ENCODE measurements at places on chromosomes 3 and 15.

GRCh38 chr3:182787302-182788036 lies 5.8 kb upstream of the ATP11B start:
- DNase-seq = no peak

DNA sequence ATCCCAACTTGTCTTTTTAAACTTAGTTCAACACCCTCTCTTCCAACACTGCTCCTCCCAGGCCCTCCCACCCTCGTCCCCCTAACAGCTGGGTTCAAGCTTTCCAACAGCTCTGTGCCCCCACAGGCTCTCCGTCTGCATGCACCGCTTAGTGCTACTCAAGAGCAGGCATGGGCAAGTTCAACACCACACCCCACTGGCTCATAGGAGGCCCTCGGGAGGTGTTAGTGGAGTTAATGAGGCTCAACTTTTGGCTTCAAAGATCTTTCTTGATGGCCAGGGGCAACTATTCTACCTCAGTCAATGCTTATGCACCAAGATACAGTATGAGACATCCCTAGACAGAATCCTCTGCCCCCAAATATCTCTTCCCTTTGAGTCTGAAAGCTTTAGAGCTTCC lies 114.4 kb downstream of the ANP32A start:
- no peak for DNase-seq

- no peak for DNase-seq
These were observed 640.4 kb upstream of the ROBO1 start for GRCh38 chr3:80408030-80408721.

- DNase-seq = no peak
These were observed 58.4 kb downstream of the MESD start for GRCh38 chr15:80931191-80931590.

DNA sequence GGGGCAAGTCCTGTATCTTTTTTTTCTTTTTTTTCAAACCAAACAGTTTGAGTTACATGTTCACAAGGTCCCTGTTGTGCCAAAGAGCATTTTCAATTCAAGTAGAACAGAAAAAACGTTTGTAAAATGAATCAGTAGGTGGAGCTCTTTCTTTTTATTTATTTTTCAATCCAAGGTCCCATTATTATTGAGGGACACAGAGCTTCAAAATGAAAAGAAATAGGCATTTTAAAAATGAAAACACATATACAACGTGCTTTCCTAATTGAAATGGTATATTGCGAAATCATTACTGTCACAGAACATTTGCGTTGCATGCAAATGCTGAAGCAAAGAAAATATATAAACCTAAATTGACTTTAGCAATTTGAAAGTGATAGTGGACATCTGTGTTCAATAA lies 711.0 kb downstream of the MECOM start:
- DNase-seq = no peak

DNA sequence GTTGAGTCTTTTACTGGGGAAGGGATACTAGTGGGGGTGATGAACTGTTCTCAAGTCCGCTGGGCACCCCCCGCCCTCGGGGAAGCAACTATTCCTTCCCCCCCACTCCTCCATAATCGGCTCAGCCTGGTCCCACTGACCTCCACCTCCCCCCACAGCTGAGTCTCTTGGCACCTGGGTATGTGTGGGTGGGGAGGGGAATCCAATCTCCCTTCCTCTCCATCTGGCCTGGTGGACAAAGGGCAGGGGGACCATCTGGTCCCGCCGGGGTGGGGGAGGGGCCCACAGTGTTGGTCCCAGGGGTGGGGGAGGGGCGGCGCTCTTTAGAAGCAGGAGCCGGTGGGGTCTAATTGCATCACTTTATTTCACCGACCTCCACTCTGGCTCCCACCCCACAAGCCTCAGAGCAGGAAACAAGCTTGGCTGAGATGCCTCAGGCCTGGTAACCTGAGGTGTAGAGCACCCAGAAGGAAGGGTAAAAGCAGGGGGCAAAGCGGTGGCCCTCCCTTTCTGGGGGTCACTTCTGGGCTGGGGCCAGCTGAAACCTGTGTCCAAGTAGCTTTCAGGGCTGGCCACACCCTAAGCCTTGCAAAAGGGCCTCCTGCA lies 1.0 kb upstream of the PCBP4 start:
- no peak for DNase-seq

GRCh38 chr15:76333720-76334437 lies 2.7 kb upstream of the ISL2 start:
- DNase-seq = peak; percentile 79

GRCh38 chr15:55289746-55290527 lies at the start of gene RAB27A:
TSS of gene RAB27A (minus strand) at chr15:55289813. CDS start at chr15:55234934, 54,879 bp downstream.
- peak; percentile 69 for DNase-seq

- DNase-seq = no peak
These were observed 30.2 kb upstream of the LEKR1 start for GRCh38 chr3:156795890-156796481.

- DNase-seq = no peak
These were observed 223.6 kb upstream of the TLE3 start for GRCh38 chr15:70321172-70321819.

DNA sequence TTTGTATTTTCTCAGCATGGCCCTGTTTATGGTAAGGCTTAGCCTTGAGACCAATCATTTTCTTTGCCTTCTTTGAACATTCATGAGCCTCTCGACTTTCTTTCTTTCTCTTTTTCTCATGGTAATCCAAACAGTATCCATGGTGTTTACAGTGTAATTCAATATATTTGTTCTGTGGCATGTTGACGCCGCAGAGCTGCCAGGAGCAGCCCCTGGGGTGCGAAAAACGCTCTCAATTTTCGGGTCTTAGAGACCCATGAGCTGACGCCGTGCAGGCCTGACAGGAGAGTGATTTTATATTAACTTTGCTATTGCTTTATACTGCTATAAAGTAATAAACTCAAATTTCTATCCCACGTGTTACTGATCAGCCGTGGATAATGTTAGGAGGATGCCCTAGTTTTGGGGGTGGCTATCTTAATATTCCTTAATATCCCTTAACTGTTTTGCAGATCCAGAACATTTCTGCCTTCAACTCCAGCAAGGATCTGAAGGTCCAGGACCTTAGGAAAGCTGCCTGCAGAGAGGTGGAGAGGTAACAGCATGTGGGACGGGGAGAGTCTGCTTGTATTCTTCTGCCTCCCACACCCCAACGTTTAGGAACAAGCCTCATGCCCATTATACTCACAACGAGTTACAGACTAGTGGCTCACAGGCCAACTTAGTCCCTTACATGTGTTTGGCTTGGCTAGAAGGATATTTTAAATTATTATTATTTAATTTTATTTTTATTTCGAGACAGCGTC lies 29.3 kb upstream of the MYO1E start:
- no peak for DNase-seq

DNA sequence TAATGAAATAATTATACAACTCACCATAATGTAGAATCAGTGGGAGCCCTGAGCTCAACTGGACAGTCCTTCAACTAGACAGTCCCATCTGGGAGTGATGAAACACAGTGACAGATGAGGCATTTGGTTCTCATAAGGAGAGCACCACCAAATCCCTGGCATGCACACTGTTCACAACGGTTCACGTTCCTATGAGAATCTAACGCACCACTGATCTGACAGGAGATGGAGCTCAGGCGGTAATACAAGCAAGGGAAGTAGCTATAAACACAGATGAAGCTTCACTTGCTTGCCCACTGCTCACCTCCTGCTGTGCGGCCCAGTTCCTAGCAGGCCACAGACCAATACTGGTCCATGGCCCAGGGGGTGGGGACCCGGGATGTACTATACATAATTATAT lies 17.0 kb downstream of the PRKAR2A start:
- DNase-seq = no peak

DNA sequence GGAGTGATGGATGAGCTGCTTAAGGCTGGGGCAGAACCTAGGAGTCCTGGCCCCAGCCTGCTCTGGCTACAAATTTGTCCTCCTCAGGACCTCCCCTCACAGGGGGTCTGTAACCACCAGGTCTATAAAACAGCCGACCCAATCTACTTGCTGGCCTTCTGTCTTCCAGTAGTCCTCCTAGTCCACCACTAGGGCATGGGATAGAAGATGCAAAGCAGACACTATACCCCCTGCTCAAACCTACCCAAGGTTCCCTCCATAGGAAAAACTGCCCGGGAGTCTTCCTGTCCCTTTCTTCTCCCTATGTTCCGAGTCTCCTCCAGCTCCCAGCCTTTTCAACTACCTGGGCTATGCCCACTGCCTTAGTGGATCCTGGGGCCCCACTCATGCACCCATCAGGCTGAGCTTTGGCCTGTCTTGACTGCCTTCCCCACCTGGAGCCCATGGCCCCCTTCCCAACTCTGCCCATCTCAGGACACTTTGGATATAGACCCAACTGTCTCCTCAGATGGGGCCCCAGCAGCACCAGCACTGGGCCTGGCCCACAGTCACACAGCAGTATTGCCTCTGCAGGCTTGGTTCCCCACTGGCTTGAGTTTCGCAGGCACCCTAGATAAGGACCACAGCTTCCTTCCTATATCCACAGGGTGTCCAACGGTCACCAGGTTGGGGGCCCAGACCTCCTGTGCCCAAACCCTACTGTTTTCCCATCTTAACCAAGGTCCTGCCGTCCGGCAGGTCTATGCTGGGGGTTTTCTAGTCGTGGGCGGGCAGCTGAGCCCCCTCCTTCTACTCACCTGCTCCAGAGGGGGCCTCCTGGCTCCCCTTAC lies 1.1 kb downstream of the HYAL3 start:
- no peak for DNase-seq

DNA sequence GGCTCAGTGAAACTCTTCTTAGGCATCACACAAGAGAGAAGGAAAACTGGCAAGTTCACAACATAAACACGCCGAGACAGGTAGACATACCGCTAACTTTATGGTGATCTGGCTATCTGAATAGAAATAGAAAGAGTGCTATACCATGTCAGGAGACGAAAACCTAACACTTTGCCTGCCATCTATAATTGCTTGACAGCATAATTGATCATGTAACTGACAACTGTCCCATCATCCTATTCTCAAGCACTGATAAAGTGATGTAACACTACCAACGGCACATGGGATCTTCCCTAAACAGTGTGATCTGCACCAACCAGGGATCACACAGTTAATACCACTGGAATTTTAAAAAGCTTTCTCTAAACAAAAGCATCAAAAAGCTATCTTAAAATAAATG lies 270.9 kb upstream of the NSMCE3 start:
- DNase-seq = no peak

DNA sequence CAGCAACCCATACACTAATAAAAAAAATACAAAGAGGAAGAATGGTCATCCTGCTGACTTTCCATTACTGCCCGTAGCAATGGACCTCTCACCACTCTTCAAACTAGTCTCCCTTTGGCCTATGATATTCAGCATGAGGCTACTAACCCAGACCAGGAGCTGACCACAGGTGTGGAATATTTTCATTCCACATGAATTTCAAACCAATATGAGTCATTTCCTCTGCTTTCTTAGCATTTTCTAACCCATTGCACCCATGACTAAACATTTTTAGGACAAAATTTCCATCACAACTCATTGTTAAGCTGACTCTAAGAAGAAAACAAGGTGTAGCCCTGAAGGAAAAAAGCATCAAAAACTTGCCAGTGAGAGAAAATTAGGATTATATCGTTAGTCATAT lies 34.0 kb upstream of the ZPLD1 start:
- DNase-seq = no peak

DNA sequence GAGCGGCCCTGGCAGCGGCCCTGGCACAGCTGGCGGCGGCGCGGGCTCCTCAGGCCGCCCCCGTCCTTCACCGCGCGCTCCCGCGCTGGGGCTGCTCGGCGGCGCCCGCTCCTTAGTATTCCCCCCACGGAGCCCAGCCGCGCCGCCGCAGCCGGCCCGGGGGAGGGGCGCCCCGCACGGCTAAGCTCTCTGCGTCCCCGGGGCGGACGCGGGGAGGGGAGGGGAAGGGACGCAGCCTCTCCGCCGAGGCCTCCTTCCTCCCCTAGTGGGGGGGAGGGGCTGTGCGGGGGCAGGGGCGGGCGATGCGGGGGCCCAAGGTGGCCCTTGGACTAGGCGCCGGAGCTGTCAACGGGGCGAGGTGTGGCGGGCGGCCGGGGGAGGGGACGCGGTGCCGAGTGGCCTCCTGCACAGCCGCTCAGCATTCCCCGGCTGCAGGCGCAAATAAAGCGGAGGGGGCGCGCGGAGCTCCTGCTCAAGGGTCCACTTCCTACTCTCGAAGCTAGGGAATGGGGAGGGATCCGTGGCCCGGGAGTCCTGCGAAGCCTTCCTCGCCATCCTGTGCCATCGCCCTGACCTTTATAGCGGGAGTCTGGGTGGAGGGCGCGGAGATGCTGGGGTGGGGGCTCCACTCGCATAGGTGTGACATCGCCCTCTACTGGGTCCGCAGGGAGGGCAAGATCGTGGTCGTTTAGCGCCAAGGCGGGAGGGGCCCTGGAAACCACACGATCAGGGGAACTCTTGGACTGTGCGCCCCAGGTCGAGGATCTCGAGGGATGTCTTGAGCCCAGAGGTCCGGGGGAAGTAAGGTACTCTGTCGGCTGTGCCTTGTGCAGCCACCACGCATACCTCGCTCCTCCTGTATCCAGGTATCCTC lies 22.2 kb downstream of the EPHB3 start:
- no peak for DNase-seq

DNA sequence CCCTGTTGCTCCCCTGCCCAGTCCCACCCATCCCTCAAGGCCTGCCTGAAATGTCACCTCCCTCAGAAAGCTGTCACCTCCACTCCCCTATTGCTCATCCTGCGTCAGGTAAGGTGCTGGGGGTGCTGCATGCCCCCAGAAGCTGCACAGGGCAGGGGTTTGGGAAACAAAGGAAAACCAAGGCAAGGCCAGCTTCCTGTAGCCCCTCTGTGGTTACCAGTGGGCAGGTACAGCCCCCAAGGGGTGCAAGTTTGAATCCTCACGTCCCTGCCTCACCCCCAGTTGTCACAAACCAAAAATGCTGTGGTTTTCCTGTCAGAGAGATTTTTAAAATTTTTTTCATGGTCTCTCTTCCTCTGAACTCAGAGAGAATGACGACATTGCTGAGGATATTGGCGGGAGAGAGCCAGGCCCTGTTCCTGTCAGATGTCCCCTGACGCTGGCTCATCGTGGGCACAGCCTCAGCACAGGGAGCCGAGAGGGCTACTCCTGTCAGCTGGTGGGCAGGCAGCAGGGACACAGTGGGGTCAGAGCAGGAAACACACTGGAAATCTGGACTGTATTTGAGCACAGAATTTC lies 27.0 kb downstream of the PSTPIP1 start:
- no peak for DNase-seq

DNA sequence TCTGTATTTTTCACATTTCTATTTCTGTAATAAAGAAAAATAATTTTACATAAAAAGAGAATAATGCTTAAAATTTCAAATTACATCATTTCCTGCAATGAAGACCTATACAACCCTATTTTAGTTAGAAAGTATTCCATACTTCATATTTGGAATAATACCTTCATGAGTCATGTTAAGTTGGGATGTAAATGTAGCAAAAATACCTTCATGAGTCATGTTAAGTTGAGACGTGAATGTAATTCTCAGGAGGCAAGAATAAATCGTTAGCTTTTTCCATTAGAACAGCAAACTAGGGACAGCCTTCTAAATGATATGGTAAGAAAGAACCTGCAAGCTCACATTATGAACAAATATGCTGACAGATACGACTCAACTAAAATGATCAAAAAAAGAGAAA lies 91.9 kb downstream of the NAALADL2 start:
- DNase-seq = no peak

Measured in T-helper 2 cell (primary cell).